ENCODE measurements at places on chromosomes 4 and X. TPM values are rescaled to one million over a fixed set of nuclear protein-coding genes. Genes with fewer than 3 reads are reported as not detected.

REPS2 gene
- 0.72 TPM for total RNA-seq

NWD2 gene
- total RNA-seq, result not detected

HSD17B13 gene
- not detected for total RNA-seq

DCAF8L2 gene
- total RNA-seq, result not detected

EMCN gene
- total RNA-seq, result not detected

PIN4 gene
- total RNA-seq, result 16.8 TPM

SPRY1 gene
- total RNA-seq, result 6.4 TPM

FUNDC2 gene
- 68.8 TPM for total RNA-seq

HTN1 gene
- not detected for total RNA-seq

NXF2 gene
- total RNA-seq, result not detected

DNAAF6 gene
- total RNA-seq, result not detected

RS1 gene
- not detected for total RNA-seq

LEF1 gene
- total RNA-seq, result 1.2 TPM

CAMK2D gene
- 20.3 TPM for total RNA-seq

PLXNB3 gene
- total RNA-seq, result 7.4 TPM

CDX4 gene
- not detected for total RNA-seq

EIF4E gene
- total RNA-seq, result 157 TPM

CXorf49 gene
- total RNA-seq, result 70.9 TPM

WDFY3 gene
- 23.6 TPM for total RNA-seq

SYP gene
- 0.29 TPM for total RNA-seq

TNMD gene
- not detected for total RNA-seq

DCX gene
- total RNA-seq, result not detected

TMEM156 gene
- total RNA-seq, result 9.1 TPM

GRIA3 gene
- 0.80 TPM for total RNA-seq

IL1RAPL1 gene
- not detected for total RNA-seq

PAGE2 gene
- not detected for total RNA-seq

ARMCX5 gene
- 6.4 TPM for total RNA-seq

TCEANC gene
- total RNA-seq, result 0.29 TPM

FAM47C gene
- not detected for total RNA-seq

NALF2 gene
- 1.0 TPM for total RNA-seq

SMARCA5 gene
- 39.0 TPM for total RNA-seq

HPGD gene
- 3.8 TPM for total RNA-seq

ATP5ME gene
- total RNA-seq, result 138 TPM

OPHN1 gene
- total RNA-seq, result 2.8 TPM

TEX13C gene
- not detected for total RNA-seq

VAMP7 gene
- 32.4 TPM for total RNA-seq

SULT1B1 gene
- total RNA-seq, result not detected

PRDM8 gene
- total RNA-seq, result 3.7 TPM

MRPL1 gene
- 54.2 TPM for total RNA-seq

SRPX gene
- total RNA-seq, result 32.0 TPM

TRIM61 gene
- not detected for total RNA-seq

UBA6 gene
- 100 TPM for total RNA-seq

RBMX gene
- 363 TPM for total RNA-seq

FGD1 gene
- 10.2 TPM for total RNA-seq
